ENCODE measurements at places on chromosomes 16 and 17.

DNA sequence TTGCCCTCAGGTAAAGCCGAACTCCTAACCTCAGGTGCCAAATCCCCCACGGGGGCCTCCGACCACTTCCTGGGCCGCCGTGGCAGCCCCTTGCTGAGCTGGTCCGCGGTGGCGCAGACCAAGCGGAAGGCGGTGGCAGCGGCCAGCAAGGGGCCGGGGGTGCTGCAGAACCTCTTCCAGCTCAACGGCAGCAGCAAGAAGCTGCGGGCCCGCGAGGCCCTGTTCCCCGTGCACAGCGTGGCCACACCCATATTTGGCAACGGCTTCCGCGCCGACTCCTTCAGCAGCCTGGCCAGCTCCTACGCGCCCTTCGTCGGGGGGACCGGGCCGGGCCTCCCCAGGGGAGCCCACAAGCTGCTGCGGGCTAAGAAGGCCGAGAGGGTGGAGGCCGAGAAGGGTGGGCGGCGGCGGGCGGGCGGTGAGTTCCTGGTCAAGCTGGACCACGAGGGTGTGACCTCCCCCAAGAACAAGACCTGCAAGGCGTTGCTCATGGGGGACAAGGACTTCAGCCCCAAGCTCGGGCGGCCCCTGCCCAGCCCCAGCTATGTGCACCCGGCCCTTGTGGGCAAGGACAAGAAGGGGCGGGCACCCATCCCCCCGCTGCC, 51.6 kb downstream of the ACTG1 start:
- no peak for DNase-seq

GRCh38 chr17:82645516-82645915, 2.7 kb downstream of the WDR45B start:
- DNase-seq: no peak

- peak; percentile 62 for DNase-seq
Observed at GRCh38 chr16:4911970-4912386, 25.0 kb downstream of the PPL start.

- DNase-seq: peak; percentile 67
Observed at GRCh38 chr17:76408037-76408849, 23.8 kb downstream of the SPHK1 start.

GRCh38 chr17:82830249-82830661, 9.6 kb downstream of the ZNF750 start:
- DNase-seq: peak; percentile 34

- DNase-seq: peak; percentile 6
Observed at GRCh38 chr16:19291475-19291874, 5.9 kb downstream of the CLEC19A start.

- no peak for DNase-seq
Observed at GRCh38 chr16:73483934-73484711, 436.2 kb upstream of the ZFHX3 start.

DNA sequence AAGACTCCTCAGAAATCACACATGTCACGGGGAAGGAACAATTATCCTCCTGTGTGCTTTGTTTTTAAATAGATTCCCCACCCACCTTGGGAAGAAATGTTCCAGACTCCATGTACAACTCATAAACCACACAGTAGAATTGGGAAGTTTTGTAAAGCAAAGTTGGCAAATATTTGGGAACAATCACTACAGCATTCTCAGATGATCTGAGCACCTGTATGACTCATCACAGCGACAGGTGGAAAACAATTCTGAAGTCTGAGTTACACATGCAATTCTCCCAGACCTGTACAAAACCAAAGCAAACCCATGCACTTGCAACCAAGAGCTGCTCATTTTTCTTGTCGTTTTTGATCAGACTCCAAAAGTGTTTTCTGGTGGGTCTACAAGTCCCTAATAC, 14.4 kb upstream of the MYLK3 start:
- no peak for DNase-seq

GRCh38 chr16:83882163-83882885, 16.6 kb upstream of the MLYCD start:
- DNase-seq: no peak

GRCh38 chr17:15882058-15882720, 62.7 kb upstream of the ADORA2B start:
- DNase-seq: no peak

GRCh38 chr16:58684001-58684353, 593 bp downstream of the SLC38A7 start:
- no peak for DNase-seq

GRCh38 chr16:50204453-50205108, 51.5 kb downstream of the TENT4B start:
- DNase-seq: no peak

- DNase-seq: no peak
Observed at GRCh38 chr17:60769327-60769726, 91.7 kb downstream of the BCAS3 start.

DNA sequence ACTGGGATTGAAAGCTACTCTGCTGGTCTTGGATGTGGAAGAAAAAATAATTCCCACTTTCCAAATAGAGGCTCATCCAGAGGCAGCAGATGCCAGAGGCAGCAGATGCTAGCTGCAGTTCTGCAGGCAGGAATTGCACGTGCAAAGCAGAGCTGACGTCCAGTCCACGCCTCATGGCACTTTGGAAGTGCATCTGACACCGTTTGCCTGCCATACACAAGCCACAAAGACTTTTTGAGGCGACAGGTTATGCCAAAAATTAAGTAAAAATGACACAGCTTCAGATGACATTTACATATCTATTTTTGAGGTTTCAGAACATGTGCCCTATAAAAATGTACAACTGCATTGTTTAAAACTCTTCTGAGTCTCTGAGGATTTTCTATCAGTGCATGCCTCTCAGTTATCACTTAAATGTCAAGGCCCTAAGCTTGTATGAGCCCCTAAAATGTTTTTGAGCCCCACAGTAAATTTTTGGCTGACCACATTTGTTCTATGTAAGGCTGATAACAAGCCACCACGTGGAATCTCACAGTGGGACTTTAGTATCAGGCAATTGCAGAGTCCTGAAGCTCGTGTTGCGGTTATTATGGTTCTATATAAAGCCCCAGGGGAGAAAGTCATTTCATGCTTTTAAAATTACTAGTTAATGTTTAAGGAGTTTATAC, 239.2 kb downstream of the PRKCA start:
- peak; percentile 16 for DNase-seq

- peak; percentile 75 for DNase-seq
Observed at GRCh38 chr16:89437991-89438390, 52.4 kb downstream of the ANKRD11 start.

DNA sequence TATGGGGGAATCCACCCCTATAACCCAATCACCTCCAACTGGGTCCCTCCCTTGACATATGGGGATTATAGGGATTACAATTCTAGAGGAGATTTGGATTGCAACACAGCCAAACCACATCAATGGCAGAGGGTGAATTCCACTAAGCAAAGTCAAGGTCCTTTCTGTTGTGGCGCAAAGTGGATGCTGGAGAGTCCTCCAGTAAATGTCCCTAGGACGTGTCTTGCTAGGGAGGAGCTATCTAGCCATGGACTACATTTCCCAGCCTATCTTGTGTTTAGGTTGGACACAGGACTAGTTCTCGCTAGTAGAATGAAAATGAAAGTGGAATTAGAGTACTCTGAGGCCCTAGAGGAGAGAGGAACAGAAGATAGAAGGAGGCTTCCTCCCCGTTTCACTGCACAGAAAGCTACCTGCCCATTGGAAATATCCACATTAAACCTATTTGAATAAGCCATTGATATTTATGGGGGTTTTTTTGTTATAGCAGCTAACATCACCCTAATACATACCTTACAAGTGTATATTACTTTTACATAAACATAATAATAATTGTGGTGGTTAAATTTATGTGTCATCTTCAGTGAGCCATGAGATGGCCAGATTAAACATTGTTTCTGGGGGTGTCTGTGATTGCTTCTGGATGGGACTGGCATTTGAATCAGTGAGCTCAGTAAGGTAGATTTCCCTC, 56.7 kb upstream of the ERCC4 start:
- no peak for DNase-seq

DNA sequence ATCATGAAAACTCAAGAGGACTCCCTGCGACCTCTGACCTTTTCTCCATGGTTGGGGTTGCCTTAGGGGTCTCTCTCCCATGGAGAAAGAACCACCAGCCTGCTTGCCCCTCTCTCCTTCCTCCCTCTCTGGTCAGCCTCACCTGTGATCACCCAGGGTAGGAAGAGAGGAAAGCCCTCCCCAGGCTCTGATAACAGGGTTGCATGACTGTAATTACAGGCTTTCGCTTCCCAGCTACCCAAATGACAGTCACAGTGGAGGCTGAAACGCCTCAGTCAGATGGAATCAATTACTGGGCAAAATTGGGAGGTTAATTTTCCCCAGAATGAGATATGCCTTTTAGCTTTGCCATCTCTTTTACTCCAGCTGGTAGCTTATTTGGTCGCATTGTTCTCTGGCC, 265.8 kb upstream of the SOX9 start:
- DNase-seq: no peak

GRCh38 chr17:43549496-43549895, 3.4 kb upstream of the ETV4 start:
- DNase-seq: no peak

DNA sequence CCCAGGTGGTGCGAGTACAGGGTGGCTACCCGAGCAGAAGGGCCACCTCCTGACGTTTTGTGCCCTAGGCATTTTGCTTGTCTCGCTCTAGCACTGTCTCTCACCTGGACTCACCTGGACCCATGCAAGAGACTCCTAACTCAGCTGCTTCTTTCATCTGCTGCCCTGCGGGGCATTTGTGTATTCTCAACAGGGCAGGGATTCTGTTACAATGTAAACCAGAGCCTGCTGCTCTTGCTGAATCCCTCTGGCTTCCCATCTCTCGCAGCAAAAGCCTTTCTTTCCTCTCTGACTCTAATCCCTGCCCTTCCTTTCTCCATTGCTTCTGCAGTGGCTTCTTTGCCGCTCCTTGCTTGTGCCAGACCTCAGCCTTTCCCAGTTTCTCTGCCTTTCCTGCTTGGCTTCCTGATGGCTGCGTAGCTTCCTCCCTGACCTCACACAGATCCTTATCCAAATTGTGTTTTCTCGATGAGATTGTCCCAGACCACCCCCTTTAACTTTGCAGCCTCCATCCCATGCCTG, 10.2 kb downstream of the ARSG start:
- DNase-seq: no peak

DNA sequence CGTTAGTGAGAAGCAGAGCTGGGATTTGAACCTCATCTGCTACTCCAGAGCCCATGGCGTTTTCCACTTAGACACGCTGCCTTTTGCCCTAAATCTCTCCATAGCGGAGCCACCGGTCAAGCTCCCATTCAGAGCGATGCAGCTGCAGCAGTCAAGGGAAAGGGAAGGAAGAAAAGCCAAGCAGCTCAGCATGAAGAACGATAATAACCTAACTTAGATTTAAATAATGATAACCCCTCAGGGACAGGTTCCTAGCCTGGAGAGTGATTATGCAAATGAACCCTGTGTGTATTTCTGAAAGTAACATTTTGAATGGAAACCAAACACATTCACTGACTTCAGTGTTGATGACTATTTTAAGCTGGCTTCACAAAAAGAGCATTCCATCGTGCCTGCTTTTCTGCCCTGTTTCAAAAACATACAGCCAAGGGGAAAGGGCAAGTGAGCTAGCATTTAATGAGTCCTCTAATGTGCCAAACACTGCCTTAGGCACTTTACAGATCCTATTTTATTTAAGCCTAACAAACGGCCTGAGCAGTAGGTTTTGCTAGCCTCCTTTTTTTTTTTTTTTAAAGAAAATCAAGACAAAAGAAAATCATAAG, 798.3 kb downstream of the CDH8 start:
- no peak for DNase-seq

GRCh38 chr16:71473891-71474290, 11.8 kb upstream of the ZNF23 start:
- no peak for DNase-seq

DNA sequence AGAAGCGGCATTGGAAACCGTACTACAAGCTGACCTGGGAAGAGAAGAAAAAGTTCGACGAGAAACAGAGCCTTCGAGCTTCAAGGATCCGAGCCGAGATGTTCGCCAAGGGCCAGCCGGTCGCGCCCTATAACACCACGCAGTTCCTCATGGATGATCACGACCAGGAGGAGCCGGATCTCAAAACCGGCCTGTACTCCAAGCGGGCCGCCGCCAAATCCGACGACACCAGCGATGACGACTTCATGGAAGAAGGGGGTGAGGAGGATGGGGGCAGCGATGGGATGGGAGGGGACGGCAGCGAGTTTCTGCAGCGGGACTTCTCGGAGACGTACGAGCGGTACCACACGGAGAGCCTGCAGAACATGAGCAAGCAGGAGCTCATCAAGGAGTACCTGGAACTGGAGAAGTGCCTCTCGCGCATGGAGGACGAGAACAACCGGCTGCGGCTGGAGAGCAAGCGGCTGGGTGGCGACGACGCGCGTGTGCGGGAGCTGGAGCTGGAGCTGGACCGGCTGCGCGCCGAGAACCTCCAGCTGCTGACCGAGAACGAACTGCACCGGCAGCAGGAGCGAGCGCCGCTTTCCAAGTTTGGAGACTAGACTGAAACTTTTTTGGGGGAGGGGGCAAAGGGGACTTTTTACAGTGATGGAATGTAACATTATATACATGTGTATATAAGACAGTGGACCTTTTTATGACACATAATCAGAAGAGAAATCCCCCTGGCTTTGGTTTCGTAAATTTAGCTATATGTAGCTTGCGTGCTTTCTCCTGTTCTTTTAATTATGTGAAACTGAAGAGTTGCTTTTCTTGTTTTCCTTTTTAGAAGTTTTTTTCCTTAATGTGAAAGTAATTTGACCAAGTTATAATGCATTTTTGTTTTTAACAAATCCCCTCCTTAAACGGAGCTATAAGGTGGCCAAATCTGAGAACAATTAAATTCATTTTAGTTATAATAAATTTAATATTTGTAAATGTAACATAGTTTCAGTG, 1.7 kb downstream of the HEXIM1 start:
- peak; percentile 77 for DNase-seq

- DNase-seq: peak; percentile 88
Observed at GRCh38 chr16:30805370-30806169, 18.6 kb upstream of the ZNF629 start.

- DNase-seq: no peak
Observed at GRCh38 chr17:45734598-45734997, 49.5 kb upstream of the CRHR1 start.

GRCh38 chr16:4894276-4895150, 42.4 kb downstream of the PPL start:
- DNase-seq: no peak

DNA sequence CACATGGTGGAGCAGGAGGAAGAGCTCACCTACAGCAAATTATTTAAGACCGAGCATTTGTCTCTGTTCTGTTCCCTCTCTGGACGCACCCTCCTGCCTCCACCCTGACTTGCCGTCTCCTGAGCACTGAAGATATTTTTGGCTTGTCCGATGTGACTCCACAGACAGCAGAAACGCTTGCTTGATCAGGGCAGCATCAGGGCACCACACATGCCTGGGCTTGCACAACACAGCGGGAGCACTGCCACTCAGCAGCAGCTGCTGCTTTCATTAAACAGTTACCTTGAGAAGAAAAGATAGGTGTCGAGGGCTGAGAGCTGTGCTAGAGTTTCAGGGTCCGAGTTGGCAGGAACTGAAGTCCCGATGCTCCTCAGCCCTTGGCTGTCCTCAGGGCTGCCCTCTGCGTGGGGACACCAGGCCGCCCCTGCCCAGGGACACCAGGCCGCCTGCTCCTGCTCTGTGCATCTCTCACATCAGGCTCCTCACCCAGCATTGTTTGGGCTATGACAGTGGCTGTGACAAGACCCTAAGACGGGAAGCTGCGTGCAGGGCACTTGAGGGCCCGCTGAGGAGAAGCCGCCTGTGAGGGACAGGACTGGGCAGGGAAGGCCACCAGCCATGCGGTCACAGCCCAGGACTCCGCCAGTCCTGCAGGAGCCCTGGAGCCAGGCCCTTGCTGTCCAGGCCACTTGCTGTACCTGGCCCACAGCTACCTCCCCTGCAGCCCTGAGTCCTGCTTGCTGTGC, 21.3 kb upstream of the CDH15 start:
- no peak for DNase-seq

Data from small intestine (tissue), 16 donors.